ENCODE measurements at places on chromosomes 12 and 14. TPM values are rescaled to one million over a fixed set of nuclear protein-coding genes. Genes with fewer than 3 reads are reported as not detected.

DNA sequence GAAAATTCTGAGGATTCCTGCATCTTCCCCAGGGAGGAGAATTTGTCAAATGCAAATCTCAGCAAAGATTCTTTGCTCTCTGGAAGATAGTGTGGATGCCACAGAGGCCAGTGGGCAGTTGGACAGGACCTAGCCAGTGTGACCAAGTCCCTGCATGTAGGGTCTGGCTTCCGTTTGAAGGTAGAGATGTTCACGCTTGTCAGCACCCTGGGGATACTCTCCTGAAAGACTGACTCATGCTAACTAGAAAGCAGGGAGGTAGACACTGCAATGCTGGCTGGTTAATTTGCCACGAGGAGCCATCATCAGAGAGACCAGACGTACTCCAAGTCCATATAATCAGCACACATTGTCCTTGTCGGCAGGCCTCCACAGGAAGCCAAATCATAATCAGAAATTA is 130.1 kb downstream of the SAMD4A start:
- no peak for DNase-seq

DNA sequence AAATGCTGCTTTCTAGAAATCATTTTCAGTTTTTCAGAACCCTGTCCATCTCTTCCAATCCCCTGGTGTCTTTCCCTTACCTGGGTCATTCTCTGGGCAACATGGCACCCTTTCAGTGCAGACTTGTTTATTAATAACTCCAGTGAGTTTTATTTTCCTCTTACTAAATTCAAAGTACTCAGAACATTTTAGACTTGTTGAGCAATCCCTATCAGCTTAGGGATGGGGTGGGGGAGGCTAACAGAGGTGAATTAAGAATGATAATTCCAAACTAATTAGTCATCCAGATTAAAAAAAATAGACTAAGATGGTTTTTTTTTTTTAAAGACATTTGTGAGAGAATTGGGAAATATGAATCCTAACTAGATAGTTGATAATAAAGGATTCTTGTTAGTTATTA is 10.7 kb downstream of the GPRC5A start:
- DNase-seq, result no peak

DNA sequence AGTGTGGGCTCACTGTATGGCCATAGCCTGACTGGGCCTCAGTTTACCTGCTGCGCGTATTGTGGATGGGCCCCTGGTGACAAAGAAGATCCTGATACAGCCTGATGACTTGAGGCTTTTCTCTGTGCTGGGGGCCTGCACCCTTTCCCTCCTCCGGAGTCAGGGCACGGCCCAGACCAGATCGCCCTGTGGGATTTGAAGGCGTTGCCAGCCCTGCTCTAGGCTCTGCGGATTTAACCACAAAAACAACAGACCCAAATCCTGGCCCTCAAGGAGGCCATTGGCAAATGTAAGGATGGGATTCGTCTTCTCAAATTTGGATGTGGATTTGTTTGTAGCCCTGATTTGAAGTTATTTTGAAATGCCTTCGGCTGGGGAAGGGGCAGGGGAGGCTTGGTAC is 195.8 kb downstream of the TSPAN9 start:
- DNase-seq, result no peak

EEF1AKMT3 gene
- total RNA-seq, result 3.1 TPM

NUAK1 gene
- not detected for total RNA-seq
